ENCODE measurements at places on chromosomes 1 and 21.

DNA sequence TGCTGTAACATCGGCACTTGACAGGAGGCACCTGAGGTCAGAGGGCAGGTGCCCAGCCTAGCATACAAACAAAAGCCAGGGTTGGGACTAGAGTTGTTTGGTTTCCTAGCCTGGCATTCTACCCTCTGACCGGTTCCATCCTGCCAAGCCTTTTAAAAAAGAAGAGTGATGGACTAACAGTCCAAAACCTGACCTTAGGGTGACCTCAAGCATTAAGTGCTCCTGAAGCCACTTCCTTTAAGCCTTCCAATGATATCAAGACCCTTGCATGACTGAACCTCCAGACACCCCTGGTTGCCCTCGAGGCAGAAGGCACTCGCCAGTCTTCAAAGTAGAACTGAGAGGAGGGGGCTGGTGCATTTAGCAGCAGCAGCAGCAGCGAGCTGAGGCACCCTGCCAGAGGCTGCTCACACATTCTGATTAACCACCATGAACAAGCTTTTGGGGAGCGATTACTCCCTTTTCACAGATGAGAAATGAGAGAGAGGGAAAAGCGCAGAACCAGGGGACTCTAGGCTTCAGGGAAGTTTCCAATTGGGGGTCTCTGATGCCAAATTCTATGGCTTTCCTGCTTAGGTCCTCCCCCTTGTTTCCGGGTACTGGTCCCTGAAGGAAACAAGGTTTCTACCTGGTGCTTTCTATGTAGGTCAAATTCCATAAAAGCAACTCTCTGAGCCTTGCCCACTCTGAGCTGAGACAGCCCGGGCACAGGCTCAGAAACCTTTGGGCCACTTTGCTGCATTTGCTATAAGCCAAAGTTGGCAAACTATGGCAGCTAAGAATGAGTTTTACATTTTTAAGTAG lies 9.2 kb downstream of the SLC2A1 start:
- peak; percentile 77 for DNase-seq

- no peak for DNase-seq
These were observed 21.6 kb downstream of the MAPKAPK2 start for GRCh38 chr1:206706298-206706791.

DNA sequence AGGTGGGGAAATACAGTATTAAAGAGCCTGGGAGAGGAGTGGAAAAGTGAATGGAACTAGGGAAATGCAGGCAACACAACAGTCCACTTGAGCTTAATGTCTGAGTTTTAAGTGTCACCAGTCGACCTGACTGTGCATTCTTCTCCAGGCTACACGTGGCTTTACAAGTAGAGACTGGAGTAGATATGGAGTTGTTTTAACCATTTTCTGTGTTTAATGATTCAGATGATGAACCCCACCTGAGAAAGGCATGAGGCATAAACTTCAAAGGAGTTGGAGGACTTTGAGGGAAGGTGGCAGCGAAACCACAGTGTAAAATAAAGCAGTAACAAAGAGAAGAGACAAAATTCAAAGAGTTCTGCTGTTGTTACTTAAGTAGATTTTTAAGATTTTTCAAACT lies 12.6 kb downstream of the FUBP1 start:
- no peak for DNase-seq

GRCh38 chr1:33346927-33347649 lies 26.2 kb upstream of the A3GALT2 start:
- no peak for DNase-seq

- DNase-seq: no peak
These were observed 63.6 kb upstream of the ERRFI1 start for GRCh38 chr1:8089535-8090228.

- no peak for DNase-seq
These were observed 8.4 kb downstream of the NCSTN start for GRCh38 chr1:160351629-160352028.

- no peak for DNase-seq
These were observed 6.9 kb upstream of the TAS1R2 start for GRCh38 chr1:18866314-18866713.

DNA sequence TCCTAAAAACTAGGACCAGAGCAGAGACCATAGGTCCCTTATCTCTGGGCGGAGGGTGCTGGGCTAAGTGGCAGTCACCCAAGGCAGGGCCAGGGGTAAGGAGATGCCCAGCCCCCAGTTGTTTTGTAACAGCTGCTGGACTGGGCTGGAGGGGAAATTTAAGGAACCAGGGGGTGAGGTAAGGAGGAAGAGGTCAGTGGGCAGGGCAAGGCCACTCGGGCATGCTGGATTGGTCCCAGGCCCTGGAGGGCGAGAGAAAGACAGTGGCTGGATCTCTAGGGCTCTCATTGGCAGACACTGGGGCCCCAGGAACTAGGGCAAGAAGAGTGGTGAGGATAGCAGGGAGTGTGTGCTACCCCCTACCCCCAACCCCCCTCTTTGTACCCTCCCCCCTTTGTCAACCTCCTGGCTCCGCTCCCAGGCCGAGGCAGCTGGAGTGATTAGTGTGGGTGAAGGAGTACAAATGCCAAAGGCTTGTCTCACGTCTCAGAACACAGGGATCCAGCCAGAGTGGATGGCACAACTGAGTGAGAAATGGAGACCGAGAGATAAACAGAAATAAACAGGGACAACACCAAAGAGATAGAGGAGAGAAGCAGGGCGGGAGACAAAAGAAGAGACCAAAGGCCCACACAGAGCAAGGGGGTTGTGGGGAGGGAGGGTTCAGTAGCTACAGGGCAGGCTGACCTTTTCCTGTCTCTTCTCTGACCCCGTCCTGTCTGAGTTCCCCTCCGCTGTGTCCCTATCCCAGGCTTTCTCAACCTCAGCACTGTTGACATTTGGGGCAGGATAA lies 20.5 kb upstream of the THRAP3 start:
- no peak for DNase-seq
